ENCODE measurements at places on chromosomes 2 and 18.
A peak's percentile ranks its signal among the peaks of the same experiment; 100 is the strongest.

- DNase-seq, result no peak
Measured at GRCh38 chr2:29562319-29562718, 359.1 kb downstream of the ALK start.

DNA sequence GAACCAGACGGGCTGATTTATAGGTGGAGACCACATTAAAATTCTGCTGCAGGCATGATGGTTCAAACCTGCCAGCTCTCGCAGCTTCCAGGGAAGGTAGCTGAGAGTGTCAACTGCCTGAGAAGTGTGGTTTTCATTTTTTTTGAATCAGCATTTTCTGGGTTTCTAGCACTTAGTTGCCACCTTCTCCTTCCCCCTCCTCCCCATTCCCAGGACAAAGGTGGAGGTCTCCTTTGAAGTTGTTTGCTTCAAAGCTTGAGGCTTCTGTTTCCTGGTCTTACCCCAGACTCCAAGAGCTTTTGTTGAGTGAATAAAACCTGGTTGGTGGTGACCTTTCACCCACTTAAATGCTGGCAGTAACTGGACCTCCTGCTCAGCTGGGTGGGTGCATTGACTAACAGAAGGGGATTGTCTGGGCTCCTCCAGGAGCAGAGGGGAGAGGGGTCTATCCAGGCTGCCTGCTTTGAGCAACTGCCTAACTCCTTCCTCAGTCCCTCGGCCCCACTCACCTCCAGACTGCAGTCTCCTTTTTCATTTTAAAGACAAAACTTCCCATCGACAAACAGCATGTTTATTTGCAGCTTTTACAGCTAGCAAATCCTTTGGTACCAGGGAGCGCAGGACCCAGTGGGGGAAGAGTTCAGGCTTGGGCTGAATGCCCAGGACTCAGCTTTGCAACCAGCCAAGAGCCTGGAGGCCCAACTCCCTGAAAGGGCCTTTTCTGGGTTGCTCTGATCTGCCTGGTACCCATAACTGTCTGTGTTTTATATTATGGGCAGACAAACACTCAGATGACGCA is 3.5 kb downstream of the RHOB start:
- DNase-seq, result no peak

- no peak for DNase-seq
Measured at GRCh38 chr2:66897181-66897580, 462.3 kb downstream of the MEIS1 start.

DNA sequence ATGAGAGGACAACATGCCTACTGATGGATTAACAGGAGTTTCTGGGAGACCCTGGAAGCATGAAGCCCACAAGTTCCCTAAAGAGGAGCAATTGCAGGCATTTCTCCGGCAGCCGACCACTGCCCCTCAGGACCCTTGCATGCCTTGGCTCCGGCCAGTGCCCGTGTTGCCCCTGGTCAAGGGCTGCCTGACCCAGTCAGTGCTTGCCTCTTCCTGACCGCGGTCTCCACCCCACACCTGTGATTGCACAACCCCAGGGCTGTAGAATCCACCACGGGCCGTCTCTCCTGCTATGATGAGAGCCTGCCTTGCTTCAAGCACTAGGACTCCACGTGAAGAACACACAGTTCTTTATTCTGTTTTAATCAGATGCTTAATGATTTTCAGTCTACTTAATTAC is 127.5 kb downstream of the GLI2 start:
- no peak for DNase-seq

- DNase-seq, result peak; percentile 4
Measured at GRCh38 chr2:102735416-102736109, 26.3 kb upstream of the TMEM182 start.

DNA sequence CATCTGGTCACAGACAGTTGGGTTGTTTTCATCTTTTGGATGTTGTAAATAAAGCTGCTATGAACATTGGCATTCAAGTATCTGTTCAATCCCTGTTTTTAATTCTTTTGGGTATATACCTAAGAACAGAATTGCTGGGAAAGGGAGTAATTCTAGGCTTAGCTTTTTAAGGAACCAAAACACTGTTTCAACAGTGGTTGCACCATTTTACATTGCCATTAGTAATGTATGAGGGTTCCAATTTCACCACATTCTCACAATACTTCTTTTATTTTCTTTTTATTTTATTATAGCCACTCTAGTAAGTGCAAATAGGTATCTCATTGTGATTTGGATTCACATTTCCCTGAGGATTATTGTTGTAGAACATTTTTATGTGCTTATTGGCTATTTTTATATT is 108.9 kb upstream of the GLS start:
- no peak for DNase-seq

- peak; percentile 78 for DNase-seq
Measured at GRCh38 chr2:85698880-85699254, 4.7 kb downstream of the GNLY start.

- no peak for DNase-seq
Measured at GRCh38 chr2:236010920-236011685, 157.1 kb downstream of the GBX2 start.

GRCh38 chr18:79375441-79376154 is 20.1 kb upstream of the NFATC1 start:
- no peak for DNase-seq

DNA sequence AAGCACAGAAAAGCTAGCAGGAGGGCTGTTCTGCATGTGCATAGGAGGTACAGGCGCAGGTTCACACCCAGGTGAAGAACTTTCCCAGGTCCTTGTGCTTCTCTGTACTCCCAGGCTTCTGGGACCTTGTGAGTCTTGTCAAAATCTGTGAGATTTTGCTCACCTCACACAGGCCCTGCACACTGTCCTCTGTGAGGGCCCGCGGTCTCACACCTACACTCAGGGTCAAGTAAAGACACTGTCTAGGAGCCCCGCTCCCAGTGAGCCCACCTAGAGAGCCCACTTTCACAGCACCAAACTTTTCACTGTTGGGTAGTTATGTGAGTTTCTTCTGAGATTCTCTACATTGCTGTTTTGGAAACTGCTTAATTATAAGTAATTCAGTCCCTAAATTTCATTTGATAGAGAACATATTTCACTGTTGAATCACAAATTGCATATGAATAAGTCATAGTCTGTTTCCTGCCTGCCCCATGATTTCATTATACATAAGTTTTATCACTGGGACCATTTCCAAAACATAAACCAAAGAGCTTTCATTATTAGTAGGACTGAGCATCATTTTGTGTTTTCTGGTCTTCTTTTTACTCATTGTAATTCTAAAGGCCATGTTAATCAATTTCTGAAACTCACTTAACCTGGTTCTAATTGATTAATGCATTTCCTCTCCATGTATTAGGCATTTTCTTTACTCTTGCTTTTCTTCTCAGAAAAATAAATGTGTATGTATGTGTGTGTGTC is 234.2 kb upstream of the SPOPL start:
- no peak for DNase-seq

DNA sequence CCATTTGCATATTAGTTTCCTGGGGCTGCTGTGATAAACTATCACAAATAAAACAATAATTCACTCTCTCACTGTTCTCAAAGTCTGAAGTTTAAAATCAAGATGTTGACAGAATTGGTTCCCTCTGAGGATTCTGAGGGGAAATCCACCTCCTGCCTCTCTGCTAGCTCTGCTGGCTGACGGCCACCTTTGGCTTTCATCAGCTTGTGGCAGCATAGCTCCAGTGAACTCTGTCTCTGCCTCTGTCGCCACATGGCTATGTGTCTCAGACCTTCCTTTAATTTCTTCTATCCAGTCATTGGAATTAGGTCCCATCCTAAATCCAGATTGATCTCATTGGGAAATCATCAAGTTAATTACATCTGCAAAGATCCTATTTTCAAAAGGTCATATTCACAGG is 38.9 kb upstream of the TRIM43 start:
- no peak for DNase-seq

- no peak for DNase-seq
Measured at GRCh38 chr2:163401481-163401880, 334.3 kb downstream of the FIGN start.

GRCh38 chr2:131132729-131133128 is 27.6 kb downstream of the PLEKHB2 start:
- no peak for DNase-seq

DNA sequence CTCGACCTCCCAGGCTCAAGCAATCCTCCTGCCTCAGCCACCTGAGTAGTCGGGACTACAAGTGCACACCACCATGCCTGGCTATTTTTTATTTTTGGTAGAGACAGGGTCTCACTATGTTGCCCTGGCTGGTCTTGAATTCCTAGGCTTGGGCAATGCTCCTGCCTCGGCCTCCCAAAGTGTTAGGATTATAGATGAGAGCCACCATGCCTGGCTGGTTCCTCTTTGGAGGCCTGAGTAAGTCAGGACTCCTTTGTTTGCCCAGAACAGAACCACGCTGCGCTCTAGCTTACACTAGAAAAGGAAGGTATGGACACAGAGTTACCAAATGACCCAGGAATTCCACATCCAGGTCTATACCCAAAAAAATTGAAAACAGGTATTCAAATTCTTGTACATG is 135.9 kb upstream of the SLC1A4 start:
- DNase-seq, result no peak

- DNase-seq, result no peak
Measured at GRCh38 chr18:8721094-8721669, 15.8 kb downstream of the MTCL1 start.

- DNase-seq, result no peak
Measured at GRCh38 chr2:150572961-150573395, 85.5 kb upstream of the RND3 start.

DNA sequence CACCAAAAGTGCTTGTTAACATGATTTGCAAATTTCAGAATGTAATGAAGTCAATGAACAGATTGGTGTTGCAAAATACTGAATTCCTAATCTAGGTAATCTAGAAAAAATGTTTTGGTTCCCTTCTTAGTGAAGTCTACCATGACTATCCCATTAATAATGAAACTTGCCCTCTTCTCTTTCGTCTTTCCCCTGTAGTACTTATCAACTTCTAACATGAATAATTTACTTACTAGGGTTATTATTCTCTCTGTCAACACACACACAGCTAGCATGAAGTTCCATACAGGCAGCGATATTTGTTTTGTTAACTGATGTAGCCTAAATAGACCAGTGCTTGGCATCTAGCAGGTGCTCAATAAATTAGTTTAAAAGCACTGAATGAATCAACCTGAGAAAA is 160.2 kb downstream of the NCK2 start:
- DNase-seq, result no peak

DNA sequence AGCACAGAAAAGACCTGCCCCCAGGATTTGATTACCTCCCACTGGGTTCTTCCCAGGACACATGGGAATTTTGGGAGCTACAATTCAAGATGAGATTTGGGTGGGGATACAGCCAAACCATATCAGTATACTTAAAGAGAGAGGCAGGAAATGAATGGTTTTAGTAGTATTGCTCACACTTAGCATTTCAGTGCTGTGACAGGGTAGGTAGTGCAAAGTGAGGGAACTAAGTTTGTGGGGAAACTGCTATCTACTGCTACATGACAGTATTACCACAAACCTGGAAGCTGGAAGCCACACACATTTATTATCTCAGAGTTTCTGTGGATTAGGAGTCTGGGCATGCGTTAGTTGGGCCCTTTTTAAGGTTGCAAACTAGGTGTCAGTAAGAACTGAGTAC is 450.7 kb downstream of the LPIN1 start:
- no peak for DNase-seq

- DNase-seq, result no peak
Measured at GRCh38 chr18:10045296-10045891, 131.6 kb downstream of the VAPA start.

DNA sequence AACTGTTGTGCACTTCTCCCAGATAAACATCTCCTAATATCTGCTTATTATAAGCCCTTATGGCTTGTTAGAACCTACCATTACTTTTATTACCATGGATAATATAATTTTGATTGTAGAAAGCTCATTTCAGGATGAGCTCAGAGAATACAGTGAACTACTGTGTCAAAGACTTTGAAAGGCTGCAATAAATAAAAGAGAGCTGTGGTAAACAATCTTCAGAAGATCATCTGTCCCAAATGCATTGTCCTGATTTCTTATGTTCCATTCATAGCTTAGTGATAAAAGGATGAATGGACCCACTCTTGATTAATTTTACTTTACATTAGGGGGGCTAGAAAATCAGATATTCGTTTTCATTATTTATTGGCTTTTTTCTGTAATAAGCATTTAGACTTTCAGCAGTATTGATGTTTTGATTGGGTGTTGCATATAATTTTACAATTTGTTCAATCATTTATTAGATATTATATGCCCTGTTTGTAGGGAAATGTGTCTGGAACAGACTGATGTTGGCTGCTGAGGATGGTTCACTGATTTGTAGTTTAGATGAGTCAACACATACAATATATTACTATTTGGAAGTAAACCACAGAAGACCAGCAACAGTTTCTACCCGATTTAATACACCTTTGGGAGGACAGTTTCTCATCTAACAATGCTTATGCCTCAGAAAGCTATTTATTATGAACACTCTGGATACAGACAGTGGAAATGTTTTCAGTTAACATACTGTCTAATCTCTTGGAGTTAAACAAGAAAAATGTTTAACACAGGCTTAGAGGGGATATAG is 147.2 kb downstream of the TMEFF2 start:
- no peak for DNase-seq

DNA sequence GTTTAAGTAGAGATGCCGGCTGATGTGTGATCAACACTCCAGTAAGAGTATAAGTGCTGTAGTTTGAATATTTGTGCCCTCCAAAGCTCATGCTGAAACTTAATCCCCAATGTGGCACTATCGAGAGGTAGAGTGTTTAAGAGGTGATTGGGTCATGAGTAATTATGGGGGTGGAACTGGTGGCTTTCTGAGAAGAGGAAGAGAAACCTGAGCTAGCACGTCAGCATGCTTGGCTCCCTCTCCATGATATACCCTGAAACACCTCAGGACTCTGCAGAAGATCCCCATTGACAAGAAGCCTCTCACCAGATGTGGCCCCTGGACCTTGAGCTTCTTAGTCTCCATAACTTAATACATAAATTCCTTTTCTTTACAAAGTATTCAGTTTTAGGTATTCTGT is 584.8 kb downstream of the TSN start:
- DNase-seq, result no peak
